ENCODE measurements at places on chromosomes 6 and 20.

- no peak for DNase-seq
These were observed 367.0 kb upstream of the MARCKS start for GRCh38 chr6:113489952-113490746.

GRCh38 chr6:15470746-15471145 is 192.1 kb downstream of the DTNBP1 start:
- DNase-seq, result no peak

GRCh38 chr6:14658030-14658429 is 540.5 kb downstream of the CD83 start:
- no peak for DNase-seq

DNA sequence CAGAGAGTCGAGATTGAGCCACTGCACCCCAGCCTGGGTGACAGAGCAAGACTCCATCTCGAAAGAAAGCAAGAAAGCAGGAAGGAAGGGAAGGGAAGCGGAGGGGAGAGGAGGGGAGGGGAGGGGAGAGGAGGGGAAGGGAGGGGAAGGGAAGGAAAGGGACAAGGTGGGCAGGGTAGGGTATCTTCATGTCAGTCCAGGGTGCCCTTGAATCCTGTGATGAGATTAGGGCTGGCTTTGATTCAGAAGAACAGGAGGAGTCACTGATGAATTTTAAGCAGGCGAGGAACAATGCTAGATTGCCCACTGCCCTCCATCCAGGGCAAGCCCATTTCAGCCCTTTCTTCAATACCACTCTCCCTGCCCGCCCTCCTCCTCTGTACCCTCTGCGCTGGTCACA is 35.0 kb upstream of the EPB41L1 start:
- no peak for DNase-seq

DNA sequence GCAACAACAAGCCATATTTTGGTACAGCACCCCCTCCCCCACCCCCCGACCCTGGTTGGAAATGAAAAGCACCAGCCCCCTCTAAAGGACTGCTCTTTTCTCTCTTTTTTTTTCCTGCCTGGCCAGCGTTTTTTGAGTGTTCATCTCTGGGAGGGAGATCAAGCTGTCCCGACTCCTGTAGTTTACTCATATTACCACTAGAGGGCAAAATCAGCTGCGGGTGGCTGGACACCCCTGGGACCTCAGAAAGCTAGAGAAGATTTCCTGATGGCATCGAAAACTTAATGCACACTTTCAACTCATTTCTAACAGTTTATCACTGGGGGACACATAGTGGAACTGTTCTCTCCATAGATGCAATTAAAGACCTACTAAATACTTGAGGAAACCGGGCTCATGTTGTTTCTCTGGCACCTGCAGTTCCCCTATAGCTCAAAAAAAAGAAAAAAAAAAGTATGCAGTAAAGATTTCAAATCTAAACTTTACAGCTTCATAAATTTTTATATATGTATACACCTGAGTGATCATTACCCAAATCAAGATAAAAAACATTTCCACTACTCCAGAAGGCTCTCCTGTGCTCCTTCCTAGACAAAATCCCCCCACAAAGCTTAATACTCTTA is 24.4 kb downstream of the CNBD2 start:
- DNase-seq, result peak; percentile 34

DNA sequence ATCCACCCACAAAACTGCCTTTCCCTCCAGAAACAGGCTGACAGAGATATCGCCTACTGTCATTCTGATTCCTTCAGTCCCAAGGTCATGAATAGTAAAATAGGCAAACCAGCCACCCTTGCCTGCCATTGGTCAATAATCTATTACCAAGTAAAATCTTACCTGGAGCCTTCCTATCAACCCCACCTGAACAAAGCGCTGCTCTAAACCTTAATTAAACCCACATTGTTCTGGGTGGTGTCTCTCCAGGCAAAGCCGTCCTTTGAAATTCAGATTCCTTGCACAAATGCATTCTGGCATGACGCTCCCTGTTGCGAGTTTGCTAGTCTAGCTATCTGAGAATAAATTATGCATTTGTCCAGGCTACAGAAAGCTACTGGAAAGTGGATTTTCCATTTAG is 291.6 kb upstream of the ECI2 start:
- no peak for DNase-seq

DNA sequence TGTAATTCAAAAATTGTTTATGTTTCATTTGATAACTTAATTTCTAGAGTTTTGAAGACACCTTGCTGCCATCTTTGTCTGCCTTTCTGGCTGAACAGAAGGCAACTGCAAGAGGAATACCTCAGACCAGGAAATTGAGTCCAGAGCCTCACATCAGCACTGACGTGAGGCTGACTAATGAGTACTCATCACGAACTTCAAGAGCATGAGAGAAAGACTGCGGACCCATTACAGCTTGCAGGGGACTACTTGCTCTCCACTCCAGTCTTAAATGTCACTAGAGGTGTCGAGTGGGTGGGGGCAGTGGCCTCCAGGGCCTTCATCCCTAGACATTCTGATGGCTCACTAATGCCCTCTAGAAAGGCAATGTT is 109.5 kb upstream of the SSTR4 start:
- DNase-seq, result no peak

GRCh38 chr6:10256113-10256690 is 158.7 kb downstream of the TFAP2A start:
- no peak for DNase-seq

GRCh38 chr20:62329389-62330377 is 26.9 kb downstream of the ADRM1 start:
- DNase-seq, result no peak

DNA sequence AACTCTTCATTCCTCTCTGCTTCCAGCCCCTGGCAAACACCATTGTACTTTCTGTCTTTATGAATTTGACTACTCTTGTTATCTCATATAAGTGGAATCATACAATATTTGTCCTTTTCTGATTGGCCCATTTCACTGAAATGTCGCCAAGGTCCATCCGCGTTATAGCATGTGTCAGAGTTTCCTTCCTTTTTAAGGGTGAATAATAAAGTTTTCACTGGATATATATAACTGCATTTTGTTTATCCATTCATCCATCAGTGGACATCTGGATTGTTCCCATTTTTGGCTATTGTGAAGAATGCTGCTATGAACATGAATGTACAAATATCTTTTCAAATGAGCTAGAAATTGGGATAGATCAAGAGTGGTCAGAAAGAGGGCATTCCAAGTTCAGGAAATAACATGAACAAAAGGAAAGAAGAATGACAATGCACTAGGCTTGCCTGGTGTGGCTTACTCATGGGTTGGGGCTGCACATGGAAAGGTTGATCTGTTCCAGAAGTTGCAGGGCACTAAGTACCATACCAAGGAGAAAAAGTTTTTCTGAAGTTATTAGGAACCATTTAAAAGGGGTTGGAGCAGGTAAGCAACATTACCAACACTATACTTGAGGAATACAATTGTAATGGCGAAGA is 10.0 kb upstream of the L3MBTL3 start:
- no peak for DNase-seq

DNA sequence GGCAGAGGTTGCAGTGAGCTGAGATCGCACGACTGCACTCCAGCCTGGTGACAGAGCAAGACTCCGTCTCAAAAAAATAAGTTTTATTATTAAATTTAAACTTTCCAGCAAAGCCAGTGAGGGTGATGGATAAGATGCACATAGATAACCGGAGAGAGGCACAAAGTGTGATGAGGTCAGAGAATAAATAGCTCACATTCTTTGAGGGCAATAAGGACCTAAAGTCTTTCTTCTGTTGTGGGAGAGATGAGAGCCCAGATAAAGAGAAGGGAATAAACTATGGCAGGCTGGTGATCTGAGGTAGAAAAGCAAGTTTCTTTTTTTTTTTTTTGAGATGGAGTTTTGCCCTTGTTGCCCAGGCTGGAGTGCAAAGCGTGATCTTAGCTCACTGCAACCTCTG is 20.6 kb upstream of the EZR start:
- no peak for DNase-seq

Measured in NCI-H2029 treated with DMSO at 0.1 percent for 48 hours (cell line).